Ecto neural progenitor cell (in vitro differentiated cells): ENCODE measurements at places on chromosomes 7 and 10.

DNA sequence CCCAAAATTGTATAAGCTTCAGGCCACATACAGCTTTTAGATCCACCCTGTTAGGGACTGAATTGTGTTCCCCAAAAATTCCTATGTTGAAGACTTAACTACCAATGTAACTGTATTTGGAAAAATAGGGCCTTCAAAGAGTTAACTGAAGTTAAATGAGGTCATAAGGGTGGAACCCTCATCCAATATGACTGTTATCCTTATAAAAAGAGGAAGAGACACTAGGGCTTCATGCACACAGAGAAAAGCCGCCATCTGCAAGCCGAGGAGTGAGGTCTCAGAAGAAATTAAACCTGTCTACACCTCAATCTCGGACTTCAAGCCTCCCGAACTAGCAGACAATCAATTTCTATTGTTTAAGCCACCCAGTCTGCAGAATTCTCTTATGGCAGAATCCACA is 317.9 kb upstream of the NFE2L3 start:
- no peak for DNase-seq

- peak; percentile 69 for DNase-seq
These were observed 19.0 kb upstream of the PFKP start for GRCh38 chr10:3048119-3049019.

DNA sequence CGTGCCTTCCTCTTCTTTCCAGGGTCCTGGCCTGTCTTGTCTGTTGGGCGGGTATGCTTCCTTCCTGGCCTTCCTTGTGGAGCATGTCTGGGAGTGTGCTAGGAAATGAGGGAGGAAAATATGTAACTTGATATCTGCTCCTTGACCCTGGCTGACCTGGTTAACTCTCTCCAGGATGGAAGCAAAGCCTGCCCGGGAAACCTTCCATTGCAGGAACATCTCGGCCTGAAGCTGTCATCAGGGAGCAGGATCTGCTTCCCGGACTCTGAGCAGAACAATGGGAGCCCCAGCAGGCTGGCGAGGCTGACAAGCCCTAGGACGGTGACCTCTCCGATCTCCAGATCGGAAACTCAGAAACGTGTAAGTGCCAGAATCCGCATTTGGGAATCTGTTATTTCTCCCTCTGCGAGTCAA is 340.3 kb downstream of the FRMD4A start:
- DNase-seq = no peak

- DNase-seq = no peak
These were observed 767.2 kb downstream of the REEP3 start for GRCh38 chr10:64288404-64288803.

DNA sequence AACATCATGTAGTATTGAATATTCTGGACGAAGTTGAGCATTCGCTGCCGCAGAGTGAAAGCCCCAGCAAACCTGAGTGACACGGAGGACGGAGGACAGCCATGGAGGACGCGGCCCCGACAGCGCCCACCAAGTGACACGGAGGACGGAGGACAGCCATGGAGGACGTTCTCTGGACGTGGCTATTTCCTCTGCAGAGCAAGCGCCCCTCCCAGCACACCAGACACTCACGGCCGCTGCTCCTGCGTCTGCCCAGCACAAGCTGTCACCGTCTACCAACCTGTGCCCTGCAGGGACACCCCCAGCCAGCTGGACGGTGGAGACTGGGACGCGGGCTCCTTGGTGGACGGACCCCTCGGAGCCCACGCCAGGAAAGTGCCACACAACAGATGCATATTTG is 7.3 kb upstream of the ADAM8 start:
- DNase-seq = no peak

DNA sequence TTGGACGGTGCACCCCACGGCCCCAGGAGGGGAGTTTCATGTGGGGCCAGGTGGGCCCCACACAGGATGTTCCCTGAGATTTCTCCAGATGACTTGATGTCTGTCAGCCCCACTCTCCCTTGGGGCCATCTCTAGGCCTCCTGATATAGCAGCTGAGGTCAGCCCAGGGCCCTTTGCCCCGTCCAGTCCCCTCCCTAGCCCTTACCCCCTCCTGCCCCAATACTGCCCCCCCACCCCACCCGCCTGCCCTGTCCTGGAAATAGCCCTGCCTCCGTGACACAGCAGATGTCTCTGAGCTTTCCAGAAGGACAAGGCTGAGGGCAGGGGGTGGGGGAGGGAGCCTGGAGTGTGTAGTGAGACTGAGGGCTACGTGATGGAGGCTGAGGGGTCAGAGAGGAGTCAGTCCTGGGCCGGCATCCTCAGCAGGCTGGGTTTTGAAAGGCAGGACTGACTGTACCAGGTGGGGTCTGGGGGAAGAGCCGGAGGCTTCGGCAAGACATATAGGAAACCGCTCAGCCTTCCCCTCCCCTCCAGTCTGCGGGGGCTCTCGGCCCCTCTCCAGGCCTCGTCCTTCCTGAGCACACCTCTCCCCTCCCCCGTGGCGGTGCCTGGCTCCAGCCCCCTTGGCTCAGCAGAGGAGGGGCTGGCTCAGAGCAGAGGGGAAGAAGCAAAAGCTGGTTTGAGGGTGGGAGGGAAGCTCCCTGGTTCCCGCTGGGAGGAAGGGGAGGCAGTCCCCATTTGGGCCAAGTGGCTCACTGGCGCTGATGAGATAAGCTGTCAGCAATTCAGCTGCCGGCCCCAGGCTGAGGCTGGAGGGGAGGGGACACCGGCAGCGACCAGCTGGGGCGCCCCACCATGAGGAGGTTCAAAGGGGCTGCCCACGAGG is 2.0 kb downstream of the FLNC start:
- DNase-seq = peak; percentile 82

GRCh38 chr10:96586419-96587263 is at the start of gene TM9SF3:
TSS of gene TM9SF3 (minus strand) at chr10:96587012. CDS start at chr10:96586835, 177 bp downstream.
- DNase-seq = peak; percentile 94

GRCh38 chr7:3176112-3177000 is 124.7 kb upstream of the SDK1 start:
- no peak for DNase-seq

DNA sequence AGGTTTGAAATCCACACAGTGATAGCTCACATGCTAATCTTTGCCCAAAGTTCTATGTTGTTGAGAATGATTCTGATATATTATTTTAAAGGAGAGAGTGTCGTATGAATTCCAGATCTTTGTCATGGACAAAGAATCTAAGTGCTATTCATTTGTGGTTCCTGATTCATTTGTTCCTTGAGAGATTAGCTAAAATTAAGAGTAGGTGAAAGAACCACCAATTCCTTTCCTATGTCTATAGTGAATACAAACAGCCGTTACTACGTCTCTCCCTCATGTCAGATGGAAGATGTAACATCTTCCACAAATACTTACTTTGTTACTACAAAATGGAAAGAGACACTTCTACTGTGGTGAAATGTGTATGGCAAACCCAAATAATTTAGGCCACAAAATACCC is 3.3 kb upstream of the PLXDC2 start:
- no peak for DNase-seq

DNA sequence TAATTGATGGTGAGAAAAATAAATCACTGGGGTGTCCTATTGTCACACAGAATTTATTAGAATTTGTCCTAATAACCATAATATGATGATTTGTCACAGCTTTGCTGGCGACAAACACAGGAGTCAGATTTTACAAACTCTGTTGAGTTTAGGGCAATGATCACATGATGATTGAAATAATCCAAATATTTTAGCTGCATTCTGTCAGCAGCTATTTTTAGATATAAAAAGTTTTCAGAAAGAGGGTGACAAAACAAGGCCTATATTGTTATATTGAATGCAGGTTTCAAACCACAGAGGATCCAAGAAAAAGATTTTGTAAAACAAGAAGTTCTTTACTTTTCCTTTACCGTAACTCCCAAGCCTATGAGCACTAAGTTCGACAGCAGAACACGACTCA is 178.8 kb downstream of the ADAM12 start:
- no peak for DNase-seq

- no peak for DNase-seq
These were observed 16.0 kb downstream of the CHST15 start for GRCh38 chr10:124077208-124077993.

DNA sequence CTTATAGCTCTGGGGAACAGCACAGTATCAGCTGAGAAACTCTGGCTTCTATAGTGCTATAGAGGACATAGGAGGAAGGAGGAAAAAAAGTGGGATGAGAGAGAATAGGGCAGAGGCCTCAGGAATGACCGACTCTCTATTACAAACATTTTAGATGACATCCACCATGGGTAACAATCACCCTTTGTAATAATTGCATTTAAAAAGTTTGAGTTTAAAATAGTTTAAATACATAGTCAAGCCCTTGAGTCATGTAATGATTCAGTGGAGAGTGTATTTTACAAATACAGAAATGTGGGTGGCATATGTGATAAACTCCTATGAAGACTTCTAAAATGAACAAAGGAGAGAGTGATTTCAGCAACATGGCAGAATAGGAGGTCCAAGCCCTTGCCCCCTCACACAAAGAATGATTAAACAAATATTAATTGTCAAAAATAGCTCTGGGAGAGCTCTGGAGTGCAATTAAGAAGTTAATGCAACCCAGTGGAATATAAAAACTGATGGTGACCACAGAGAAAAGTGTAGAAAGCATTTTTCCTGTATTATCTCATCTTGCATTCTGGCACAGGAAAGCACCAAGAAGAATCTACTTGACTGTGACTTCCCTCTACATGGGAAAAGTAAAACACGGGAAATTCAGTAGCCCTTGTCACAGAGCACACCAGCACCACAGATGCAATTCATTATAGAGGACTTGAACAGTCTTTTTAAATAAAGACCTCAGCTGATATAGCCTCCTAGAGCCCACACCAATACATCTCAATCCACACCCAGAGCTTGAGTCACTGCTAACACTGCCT is 569.0 kb upstream of the SORCS1 start:
- no peak for DNase-seq

GRCh38 chr7:22786290-22786932 is 36.2 kb downstream of the TOMM7 start:
- DNase-seq = no peak

GRCh38 chr7:70752794-70753241 is 379.1 kb upstream of the GALNT17 start:
- DNase-seq = no peak

DNA sequence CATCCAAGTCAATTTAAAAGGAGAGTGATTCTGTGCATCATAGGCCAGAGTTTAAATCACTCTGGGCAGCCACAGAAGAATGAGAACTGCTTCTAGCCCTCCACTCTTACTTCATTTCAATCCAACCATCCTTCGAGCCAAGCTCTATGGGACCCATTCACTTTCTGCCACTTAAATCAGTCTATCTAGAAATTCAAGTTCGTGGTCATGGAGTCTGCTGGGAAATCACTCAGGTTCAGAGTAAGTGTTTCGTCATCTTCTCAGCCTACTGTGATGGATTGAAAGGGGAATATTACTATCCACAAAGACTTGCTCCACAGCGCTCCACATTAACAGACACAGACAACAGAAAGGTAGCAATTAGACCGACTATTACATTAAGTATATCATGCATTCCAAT is 4.6 kb downstream of the DCLRE1C start:
- no peak for DNase-seq

GRCh38 chr7:106855540-106856132 is 9.4 kb upstream of the PIK3CG start:
- no peak for DNase-seq

DNA sequence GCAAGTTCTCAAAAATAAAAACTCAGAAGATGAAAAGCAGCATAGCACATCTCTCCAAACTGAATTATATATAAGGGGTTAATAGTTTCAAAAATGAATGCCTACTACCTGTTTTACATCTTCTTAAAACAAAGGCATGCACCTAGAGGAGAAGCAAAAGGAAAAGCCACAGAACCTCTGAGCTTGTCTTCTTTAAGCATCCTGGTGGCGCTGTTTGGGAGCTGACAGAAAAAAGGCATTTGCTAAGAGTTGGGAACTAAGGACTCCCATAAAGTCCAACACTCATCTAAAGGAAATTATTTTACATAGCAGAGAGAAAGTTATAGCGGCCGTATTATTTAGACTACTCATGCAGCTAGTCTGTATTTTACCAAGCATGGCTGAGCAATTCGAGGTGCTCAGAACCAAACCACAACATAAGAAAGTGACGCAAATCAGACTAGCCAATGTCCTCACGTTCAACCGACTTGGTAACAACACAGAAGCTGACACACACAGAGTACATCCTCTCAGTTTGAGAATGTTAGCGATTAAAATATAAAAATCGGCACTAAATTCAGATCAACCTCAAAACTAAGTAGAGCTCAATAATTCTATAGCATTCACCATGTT is 38.8 kb downstream of the PTN start:
- no peak for DNase-seq

- DNase-seq = no peak
These were observed 343.0 kb upstream of the SEMA3D start for GRCh38 chr7:85529831-85530230.

- DNase-seq = no peak
These were observed 13.6 kb downstream of the TTYH3 start for GRCh38 chr7:2645274-2645868.

DNA sequence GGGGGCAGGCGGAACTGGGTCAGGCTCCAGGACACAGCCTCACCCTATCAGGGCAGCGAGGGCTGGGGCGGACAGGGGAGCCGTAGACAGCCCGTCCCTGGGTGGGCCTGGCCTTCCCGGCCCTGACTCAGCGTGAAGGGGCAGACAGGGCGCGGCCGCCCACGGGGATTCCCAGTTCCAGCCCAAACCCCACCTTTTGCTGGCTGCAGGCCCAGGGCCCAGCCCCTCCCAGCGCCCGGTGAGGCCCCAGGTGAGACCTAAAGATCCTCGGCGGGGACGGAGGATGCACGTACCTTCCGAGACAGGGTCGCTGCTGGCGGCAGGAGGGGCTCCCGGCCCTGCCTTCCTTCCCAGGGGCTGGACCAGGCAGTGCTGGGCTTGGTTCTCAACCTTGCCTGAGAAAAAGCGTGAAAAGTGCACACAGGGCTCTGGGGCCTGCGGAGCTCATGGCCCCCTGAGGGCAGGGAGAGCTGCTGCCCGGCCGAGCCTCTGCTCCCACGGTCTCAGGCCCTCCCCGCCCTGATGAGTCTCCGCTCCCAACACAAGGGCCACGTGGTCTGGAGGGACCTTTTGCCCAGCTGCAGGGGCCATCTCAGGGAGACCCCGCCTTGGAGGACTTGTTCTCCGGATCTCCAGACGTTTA is 43.9 kb upstream of the DNAJB6 start:
- DNase-seq = no peak

GRCh38 chr10:6071181-6072175 is 9.3 kb upstream of the IL2RA start:
- DNase-seq = no peak

DNA sequence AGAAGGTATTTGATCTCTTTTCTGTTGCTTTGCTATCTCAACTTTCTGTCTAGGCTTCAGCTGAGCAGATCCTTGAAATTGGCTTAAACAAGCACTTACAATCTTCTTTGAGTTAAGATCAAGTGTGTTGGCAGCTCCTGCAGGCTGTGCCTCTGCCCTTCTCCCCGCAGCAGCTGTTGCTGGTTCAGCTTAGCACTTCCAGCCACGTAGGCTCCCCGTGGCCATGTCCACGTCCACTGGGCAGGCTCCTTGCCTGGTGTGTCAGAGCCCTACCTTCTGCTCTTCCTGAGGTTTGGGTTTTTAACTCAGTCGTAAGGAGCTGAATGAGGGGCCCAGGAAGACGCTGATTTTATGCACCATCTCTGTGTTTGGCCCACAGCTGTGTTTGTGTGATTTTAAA is 47.2 kb downstream of the CAMK1D start:
- DNase-seq = no peak
